ENCODE measurements at places on chromosomes 3 and 15.

DNA sequence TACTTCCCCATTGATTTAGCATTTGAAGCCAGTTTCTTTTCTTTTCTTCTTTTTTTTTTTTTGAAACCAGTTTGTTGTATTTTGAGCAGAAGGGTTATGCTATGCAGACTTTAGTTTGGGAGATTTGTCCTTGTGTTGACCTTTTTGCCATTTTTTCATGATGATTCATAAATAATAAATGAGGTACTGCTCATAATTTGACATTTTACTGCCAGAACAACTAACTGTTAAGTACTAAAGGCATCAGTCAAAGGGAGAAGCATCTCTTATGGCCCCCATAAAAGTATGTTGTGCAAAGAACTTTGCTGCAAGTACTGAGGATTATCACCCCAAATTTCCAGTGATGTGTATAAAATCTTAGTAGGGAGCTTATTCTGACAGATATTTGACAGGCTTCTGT, 1.7 kb upstream of the GPR87 start:
- DNase-seq: peak; percentile 24

DNA sequence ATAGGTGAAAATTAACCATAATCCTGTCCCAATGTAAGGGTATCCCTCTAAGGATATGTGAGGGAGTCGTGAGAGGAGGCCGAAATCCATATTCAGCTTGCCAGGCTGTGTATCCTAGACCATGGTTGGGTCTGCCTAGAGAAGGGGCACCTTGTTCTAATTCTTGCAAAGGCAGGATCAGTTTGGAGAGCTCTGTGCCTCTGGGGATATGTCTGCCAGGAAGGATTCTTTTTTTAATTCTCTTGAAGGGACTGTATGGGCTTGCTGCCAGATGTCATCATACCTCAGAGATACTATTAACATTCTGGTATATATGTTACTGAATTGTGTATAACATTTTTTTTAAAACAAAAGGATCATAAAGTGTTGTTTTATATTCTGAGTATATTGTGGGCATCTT, 2.4 kb downstream of the ATP1B3 start:
- peak; percentile 58 for DNase-seq

- no peak for DNase-seq
Measured at GRCh38 chr15:100394736-100395440, 53.1 kb upstream of the ADAMTS17 start.

DNA sequence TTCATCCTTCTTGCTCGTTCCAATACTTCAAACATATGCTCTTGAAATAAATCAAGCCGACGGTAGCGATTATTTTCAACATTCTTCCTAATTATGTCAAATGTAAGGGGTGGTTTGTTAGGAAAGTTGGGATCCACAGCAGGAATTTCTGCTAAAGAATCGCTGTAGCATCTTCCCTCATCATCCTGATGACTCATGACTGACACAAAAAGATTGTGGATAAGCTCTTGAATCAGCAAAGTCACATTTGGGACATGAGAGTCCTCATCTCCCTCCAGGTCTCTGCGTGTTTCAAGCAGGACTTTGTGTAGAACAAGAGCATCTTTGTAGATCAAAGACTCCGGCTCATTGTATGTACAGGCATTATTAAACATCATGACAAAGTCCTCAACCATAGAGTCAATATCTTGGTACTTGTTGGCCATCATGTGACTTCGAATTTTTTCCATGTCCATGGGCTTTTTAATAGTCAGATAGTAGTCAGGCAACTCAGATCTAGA, 73.0 kb downstream of the UQCC5 start:
- DNase-seq: no peak
